Left ventricle myocardium superior (tissue), 1 donor: ENCODE measurements at places on chromosomes 13 and 19.

GRCh38 chr19:47151627-47152026 lies 21.0 kb downstream of the SAE1 start:
- DNase-seq: no peak

DNA sequence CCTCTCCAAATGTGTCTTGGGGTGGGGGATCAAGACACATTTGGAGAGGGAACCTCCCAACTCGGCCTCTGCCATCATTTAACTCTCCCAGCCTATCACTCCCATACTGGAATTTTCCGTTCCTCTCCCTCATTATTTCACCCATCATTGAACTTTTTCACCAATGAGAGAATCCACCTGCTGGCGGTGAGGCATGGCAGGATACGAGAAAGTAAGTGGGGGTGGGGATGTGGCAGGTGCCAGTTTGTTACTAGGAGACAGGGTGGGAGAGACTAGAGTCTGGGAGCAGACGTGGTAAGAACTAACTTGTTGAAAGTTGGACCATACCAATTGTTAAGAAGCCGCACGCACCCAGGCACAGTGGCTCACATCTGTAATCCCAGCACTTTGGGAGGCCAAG lies 6.9 kb downstream of the GIPR start:
- DNase-seq: no peak

- DNase-seq: no peak
Observed at GRCh38 chr13:80590551-80590950, 249.6 kb upstream of the SPRY2 start.

GRCh38 chr19:47707135-47707925 lies 5.9 kb upstream of the EHD2 start:
- DNase-seq: peak; percentile 78

DNA sequence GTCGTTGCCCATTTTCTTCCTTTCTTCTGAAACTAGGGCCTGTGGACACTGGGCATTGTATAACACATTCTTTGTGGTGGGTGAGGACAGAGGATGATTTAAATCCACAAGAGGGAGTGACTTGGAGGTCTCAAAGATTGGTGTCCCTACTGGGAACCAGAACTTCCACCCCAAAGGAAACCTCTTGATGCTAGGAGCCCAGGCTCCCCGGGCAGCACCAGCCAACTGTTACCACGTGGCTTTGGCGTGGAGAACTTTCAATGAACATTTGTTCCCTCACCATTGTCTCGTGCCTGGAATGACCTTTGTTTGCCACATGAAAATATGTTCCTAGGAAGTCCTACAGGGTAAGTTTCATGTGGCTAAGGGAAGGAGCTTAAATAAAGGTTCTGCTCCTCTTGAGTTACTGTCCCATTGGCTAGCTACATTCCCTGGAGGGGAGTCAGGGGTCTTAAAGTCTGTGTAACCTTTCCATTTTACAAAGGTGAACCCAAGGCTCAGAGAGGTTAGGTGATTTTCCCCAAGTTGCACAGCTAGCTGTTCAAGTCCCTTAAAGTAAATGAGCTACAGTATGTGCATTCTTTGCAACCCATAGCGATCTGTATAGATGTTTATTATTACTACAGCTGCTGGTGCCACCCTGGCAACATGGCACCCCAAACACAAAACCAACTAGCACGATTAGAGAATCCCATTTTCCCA lies 5.0 kb upstream of the CDX2 start:
- no peak for DNase-seq

- DNase-seq: no peak
Observed at GRCh38 chr19:11047866-11048265, 41.4 kb upstream of the LDLR start.

- no peak for DNase-seq
Observed at GRCh38 chr13:51122868-51123566, 11.9 kb upstream of the C13orf42 start.

GRCh38 chr13:76597868-76598267 lies 288.3 kb downstream of the KCTD12 start:
- DNase-seq: no peak

DNA sequence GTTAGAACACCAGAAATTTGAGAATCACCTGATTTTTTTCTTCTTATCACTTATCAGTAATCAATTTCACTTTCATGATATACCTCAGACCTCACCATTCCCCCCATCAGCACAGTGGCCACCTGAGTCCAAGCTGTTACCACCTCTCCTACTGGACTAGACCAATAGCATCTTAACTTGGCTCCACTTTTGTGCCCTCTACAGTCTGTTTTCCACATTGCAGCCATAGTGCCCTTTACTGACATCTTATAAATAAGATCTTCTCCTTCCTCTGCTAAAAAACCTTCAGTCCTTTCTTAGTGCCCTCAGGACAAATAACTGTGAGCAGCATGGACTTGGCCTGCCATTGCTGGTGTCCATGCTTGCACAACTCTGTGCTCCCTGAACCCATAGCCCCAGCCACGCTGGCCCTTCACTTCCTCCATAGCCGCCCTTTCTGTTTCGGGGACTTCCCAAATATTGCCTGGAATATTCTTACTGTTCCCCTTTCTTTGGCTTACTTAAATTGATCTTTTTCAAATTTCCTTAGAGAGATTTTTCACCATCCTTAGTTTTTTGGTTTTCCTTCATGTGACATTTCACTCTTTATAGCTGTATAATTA lies 380.8 kb downstream of the LMO7 start:
- no peak for DNase-seq

DNA sequence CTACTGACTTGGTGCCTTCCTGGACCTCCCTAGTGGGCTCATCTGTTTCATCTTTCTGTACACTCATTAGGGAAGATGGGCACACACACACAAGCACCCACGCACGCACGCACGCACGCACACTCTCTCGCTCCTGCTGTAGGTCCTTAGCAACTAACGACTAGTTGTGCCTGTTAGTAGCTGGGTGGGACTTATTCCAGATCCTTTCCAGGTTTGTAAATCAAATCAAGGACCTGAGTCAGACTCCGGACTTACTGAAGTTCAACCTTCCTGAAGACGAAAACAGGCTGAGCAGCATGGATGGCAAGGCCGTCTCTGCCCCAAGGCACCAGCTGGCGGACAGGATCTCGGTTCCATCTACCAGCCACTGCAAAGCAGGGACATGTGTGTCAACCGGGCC lies 76.2 kb downstream of the SLC15A1 start:
- no peak for DNase-seq

- no peak for DNase-seq
Observed at GRCh38 chr13:98504029-98504351, 72.9 kb downstream of the STK24 start.

DNA sequence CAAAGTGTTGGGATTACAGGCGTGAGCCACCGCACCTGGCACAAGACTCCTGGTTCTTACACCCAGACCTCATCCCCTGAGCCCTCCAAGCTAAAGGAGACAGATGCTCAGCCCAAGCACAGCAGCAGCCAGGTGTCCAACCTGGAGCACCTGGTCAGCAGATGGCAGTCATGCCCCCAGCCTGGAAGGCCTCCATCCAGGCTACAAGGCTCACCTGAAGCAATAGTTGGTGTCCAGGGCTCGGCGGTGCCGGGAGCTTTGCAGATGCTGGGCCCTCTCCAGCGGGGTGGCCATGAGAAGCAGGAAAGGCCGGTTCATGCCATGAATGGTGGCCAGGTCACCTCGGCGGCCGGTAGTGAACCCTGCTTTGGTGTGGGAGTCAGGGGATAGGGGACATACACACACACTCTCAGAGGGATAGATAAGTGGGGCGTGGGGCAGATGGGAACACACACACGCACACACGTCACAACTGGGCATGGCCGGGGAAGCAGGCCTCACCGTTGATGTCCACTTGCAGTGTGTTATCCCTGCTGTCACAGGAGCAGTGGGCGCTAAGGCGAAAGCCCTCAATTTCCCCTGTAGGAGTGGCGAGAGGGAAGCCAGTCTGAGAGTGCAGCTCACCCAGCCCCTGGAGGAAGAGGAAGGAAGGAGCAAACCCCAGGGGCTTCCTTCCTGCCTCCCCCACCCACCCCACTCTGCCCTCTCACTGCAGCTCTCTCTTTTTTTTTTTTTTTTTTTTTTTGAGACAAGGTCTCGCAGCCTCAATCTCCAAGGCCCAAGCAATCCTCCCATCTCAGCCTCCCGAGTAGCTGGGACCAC lies 11.8 kb downstream of the TGFB1 start:
- no peak for DNase-seq
